ENCODE measurements at places on chromosomes 7 and 10. TPM values are rescaled to one million over a fixed set of nuclear protein-coding genes. Genes with fewer than 3 reads are reported as not detected.

DNA sequence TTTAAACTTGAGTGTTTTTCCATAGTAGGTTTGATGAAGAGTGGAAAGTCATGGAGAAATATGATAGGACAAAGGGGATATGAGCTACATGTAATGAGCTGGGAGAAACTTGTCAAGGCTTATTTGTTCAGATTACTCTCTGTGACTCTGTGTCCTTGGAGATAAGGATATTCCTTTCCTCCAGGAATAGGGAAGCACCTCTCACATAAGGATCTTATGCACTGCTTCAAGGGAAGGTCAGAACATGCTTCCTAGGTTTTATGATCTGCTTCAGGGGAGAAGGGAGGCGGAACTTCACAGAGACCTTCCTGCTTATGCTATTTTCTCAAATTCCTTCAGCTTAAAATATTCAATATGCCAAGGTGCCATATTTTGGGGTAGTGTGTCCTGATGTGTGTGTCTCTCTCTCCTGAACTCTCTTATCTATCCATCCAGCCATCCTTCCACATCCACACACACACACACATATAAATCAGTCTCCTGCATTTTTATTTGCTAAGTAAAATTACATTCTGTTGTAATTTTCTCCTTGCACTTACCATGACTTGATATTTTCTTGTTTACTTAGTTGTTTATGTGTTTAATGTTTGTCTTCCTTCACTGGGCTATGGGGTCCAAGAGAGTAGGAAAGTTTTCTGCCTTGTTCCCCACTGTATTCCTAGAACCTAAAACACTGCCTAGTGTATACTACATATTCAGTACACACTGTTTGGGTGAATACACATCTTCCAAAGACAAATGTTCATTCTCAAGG is 26.4 kb downstream of the ARL4A start:
- no peak overlapping the region for H3K27ac ChIP-seq
- H3K4me1 ChIP-seq = peaks cover 12% of the 10 kb centered on the region
- no peak overlapping the region for H3K4me3 ChIP-seq
- no peaks in the 10 kb centered on the region for H3K36me3 ChIP-seq

GRCh38 chr7:87339373-87339897 is 6.0 kb upstream of the CROT start:
- H3K27ac ChIP-seq = no peak overlapping the region
- no peak for DNase-seq
- H3K4me3 ChIP-seq = no peak overlapping the region
- no peaks in the 10 kb centered on the region for H3K27me3 ChIP-seq
- peaks cover 4% of the 10 kb centered on the region for H3K4me1 ChIP-seq

GRCh38 chr7:138325434-138325833 is 134.6 kb upstream of the TRIM24 start:
- no peak overlapping the region for H3K4me3 ChIP-seq
- H3K27me3 ChIP-seq = no peaks in the 10 kb centered on the region
- H3K27ac ChIP-seq = no peak overlapping the region
- no peaks in the 10 kb centered on the region for H3K36me3 ChIP-seq

The NKX1-2 gene
- 0.07 TPM for total RNA-seq

The ICA1 gene
- total RNA-seq = 8.0 TPM

- H3K27ac ChIP-seq = no peak overlapping the region
- no peaks in the 10 kb centered on the region for H3K27me3 ChIP-seq
- H3K4me1 ChIP-seq = peaks cover 10% of the 10 kb centered on the region
- no peak overlapping the region for H3K4me3 ChIP-seq
Observed at GRCh38 chr7:27992097-27992496, 188.5 kb downstream of the JAZF1 start.

GRCh38 chr7:45876519-45876918 is 3.6 kb upstream of the CCDC201 start:
- DNase-seq = no peak
- H3K27ac ChIP-seq = no peak overlapping the region
- H3K4me1 ChIP-seq = peaks cover 11% of the 10 kb centered on the region

- no peak overlapping the region for H3K4me3 ChIP-seq
- H3K4me1 ChIP-seq = no peaks in the 10 kb centered on the region
- no peaks in the 10 kb centered on the region for H3K36me3 ChIP-seq
- H3K27me3 ChIP-seq = no peaks in the 10 kb centered on the region
Observed at GRCh38 chr10:52951824-52952223, 179.2 kb upstream of the MBL2 start.

- no peaks in the 10 kb centered on the region for H3K36me3 ChIP-seq
- no peak overlapping the region for H3K27ac ChIP-seq
- H3K27me3 ChIP-seq = no peaks in the 10 kb centered on the region
- no peak overlapping the region for H3K4me3 ChIP-seq
- H3K4me1 ChIP-seq = no peaks in the 10 kb centered on the region
Observed at GRCh38 chr10:9596368-9596920, 1421.2 kb upstream of the CELF2 start.

GRCh38 chr10:94680544-94680943 is 3.0 kb upstream of the CYP2C18 start:
- no peak overlapping the region for H3K4me3 ChIP-seq
- DNase-seq = no peak
- no peaks in the 10 kb centered on the region for H3K27me3 ChIP-seq
- H3K4me1 ChIP-seq = no peaks in the 10 kb centered on the region

DNA sequence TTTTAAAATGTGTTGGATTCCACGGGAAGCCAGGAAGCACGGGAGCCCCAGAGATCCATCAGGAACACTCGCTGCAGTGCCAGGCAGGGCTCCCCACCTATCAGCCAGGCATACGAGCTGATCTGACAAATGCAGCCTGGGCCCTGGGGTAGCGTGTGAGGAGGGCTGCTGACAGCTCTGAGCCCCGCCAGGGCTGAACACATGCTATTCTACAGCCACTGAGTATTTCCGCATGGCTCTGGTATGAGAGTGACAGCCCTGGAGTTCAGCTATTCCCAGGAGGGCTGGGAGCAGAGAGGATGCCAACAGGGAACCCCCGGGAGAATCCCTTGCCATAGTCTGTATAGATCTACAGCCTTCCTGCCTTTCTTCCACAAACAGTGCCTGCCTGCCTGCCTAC is 237.3 kb upstream of the ZMIZ1 start:
- no peak for DNase-seq
- peaks cover 4% of the 10 kb centered on the region for H3K27me3 ChIP-seq
- no peak overlapping the region for H3K4me3 ChIP-seq
- no peak overlapping the region for H3K27ac ChIP-seq

DNA sequence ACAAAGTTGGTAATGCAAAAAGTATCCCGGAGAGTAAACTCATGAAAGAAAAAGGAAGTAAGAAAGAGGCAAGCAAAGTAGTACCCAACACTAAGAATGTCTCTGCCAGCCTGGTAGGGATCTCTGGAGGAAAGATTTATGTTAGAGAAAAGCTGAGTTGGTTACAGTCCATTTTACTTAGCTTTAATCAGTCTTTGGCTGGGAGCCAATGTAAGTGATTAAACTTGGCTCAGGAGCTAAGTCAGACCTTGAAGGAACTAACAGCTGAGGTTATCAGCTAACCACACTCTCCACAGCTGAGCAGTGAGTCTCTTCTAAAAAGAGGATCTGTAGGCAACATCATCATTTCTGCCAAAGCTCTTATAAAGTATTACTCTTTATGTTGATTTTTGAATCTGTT is 148.0 kb downstream of the ANKRD7 start:
- H3K4me3 ChIP-seq = no peak overlapping the region
- H3K4me1 ChIP-seq = no peaks in the 10 kb centered on the region
- no peaks in the 10 kb centered on the region for H3K27me3 ChIP-seq
- H3K27ac ChIP-seq = no peak overlapping the region

- no peak overlapping the region for H3K27ac ChIP-seq
- peak; percentile 10 for DNase-seq
Observed at GRCh38 chr7:155322530-155322929, 24.9 kb downstream of the INSIG1 start.

DNA sequence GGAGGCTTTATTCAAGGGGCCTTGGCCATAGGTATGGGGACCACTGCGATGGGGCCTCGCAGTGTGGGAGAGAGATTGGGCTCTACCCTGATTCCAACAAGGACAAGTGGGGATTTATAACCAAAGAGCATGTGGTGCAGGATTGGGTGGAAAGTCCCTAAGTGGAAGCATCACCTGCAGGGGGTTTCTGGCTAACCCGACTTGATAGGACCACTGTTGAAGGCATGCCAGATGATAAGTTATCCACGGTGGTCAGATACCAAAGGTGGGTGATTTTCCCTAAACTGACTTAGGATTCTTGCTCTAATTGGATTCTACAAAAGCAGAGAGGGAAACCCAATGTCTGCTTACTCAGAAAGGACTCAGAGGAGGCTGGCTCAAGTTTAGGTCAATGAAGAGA is 429.6 kb upstream of the LRGUK start:
- no peak for DNase-seq
- H3K27ac ChIP-seq = no peak overlapping the region
- H3K4me1 ChIP-seq = peaks cover 5% of the 10 kb centered on the region
- H3K27me3 ChIP-seq = no peaks in the 10 kb centered on the region

DNA sequence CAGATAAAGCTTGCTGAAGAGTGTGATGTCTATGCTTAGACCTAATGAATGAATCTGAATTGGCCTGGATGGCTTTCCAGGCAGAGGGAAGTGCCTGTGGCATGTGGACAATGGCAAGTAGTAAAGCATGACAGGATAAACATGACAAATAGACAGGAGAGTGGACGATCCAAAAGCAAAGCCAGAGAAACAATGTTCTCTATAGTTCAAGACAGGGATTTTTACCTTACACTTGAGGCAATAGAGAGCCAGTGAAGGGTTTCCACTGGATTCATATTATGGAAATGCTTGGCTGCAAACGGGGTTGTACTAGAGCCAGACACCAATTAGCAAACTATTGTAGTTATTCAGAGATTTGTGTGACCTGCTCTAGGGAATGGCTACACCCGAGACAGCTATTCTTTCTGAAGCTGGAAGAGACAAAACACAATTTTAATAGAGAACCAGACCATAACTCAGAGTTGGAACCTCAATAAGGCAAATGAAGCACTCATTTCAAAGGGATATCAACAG is 2.3 kb downstream of the AGMO start:
- no peak overlapping the region for H3K4me3 ChIP-seq
- no peaks in the 10 kb centered on the region for H3K27me3 ChIP-seq
- H3K4me1 ChIP-seq = peaks cover under 1% of the 10 kb centered on the region
- H3K36me3 ChIP-seq = no peaks in the 10 kb centered on the region

The CUBN gene
- total RNA-seq = 2.7 TPM

- peaks cover 5% of the 10 kb centered on the region for H3K4me1 ChIP-seq
- DNase-seq = peak; percentile 29
- H3K27ac ChIP-seq = peak overlapping the region; percentile 83
- H3K27me3 ChIP-seq = no peaks in the 10 kb centered on the region
- H3K36me3 ChIP-seq = peaks cover 5% of the 10 kb centered on the region
Observed at GRCh38 chr7:70694434-70694970, 437.4 kb upstream of the GALNT17 start.

GRCh38 chr10:49024484-49024883 is 84.8 kb upstream of the LRRC18 start:
- no peak overlapping the region for H3K27ac ChIP-seq
- H3K4me1 ChIP-seq = no peaks in the 10 kb centered on the region
- H3K27me3 ChIP-seq = no peaks in the 10 kb centered on the region
- no peak for DNase-seq
- no peaks in the 10 kb centered on the region for H3K36me3 ChIP-seq
- no peak overlapping the region for H3K4me3 ChIP-seq

- DNase-seq = no peak
- H3K4me3 ChIP-seq = no peak overlapping the region
- H3K27ac ChIP-seq = no peak overlapping the region
- no peaks in the 10 kb centered on the region for H3K36me3 ChIP-seq
- peaks cover 2% of the 10 kb centered on the region for H3K27me3 ChIP-seq
Observed at GRCh38 chr10:28857164-28857563, 179.8 kb downstream of the BAMBI start.

DNA sequence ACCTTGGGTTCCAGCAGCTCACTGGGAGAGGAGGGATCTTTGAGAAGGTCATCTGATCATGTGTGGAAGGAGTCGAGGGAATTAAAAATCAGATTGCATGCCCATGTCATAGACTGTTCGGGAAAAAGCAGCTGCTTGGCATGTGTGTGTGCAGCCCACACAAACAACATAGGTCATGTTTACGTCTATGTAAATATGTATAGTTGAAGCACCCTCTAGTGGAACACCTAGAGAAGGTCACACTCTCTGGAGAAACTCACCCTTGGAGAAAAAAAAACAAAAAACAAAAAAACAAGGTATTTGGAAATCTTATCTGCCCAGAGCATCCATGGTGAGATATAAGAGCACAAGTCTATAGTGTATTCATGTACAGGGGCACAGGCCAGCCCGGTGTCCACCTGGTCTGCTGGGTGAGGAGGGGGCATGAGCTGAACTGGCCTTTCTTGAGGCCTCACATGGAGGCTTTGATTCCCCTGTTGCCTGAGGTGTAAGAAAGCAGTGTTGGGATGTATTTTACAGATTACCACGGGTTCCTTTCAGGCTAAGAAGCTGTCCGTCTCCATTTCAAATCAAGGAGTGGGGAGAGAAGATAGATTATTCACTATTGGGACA is 98.0 kb downstream of the NPY start:
- H3K4me1 ChIP-seq = peaks cover 2% of the 10 kb centered on the region
- H3K27me3 ChIP-seq = peaks cover 7% of the 10 kb centered on the region
- no peaks in the 10 kb centered on the region for H3K36me3 ChIP-seq
- H3K27ac ChIP-seq = no peak overlapping the region
- DNase-seq = peak; percentile 3
- H3K4me3 ChIP-seq = no peak overlapping the region

DNA sequence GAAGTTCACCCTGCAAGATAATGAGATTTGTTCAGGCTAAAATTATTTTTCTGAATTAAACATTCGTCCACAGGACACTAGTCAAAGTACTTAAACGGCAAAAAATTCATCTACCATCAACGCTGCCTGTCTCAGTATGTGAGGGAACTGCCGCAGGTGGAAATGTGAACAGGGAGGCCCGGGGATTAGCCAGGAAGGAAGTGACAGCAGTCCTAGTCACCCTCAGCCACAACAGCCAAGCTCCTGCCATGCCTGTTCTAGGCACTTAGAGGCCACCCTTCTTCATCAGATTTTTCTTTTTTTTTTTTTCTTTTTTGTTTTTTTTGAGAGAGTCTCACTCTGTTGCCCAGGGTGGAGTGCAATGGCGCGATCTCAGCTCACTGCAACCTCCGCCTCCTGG is 9.4 kb downstream of the NUDT5 start:
- peaks cover 2% of the 10 kb centered on the region for H3K4me1 ChIP-seq
- peaks cover 22% of the 10 kb centered on the region for H3K36me3 ChIP-seq
- H3K4me3 ChIP-seq = no peak overlapping the region
- no peak for DNase-seq

The RNF133 gene
- 0.30 TPM for total RNA-seq

DNA sequence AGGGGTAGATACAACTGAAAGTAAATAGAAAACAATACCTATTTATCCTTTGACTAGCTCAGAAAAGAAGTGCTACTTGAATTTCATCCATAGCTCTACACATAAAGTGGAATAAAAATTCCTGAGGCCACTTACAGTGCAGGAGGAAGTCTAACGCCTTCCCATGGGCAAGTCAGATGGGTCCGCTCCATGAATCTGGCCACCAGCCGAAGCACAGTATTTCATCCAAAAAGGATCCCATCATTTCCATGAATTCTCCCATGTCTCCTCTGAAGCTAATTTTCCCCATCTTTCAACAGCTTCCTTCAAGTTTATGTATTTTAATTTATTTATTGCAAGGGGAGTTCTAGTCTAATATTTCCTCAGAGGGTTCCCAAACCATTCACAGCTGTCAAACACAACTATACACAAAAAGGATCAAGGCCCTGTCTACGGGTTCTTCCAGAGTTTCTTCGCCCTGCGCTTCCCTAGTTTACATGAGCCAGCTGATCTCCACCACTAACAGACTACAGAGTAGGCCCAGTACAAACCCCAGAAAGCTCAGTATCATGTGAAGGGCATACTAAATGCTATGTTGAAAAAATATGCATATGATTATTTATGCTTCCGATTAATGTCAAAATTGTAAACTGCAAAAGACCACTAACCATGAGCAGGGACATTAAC is 184.7 kb downstream of the DOCK4 start:
- no peak for DNase-seq
- no peaks in the 10 kb centered on the region for H3K27me3 ChIP-seq
- H3K4me1 ChIP-seq = no peaks in the 10 kb centered on the region

GRCh38 chr7:66157060-66157459 is 42.4 kb downstream of the CRCP start:
- no peak overlapping the region for H3K27ac ChIP-seq
- peaks cover 10% of the 10 kb centered on the region for H3K36me3 ChIP-seq
- H3K4me3 ChIP-seq = no peak overlapping the region
- DNase-seq = no peak
